ENCODE measurements at places on chromosomes 16 and 17.

DNA sequence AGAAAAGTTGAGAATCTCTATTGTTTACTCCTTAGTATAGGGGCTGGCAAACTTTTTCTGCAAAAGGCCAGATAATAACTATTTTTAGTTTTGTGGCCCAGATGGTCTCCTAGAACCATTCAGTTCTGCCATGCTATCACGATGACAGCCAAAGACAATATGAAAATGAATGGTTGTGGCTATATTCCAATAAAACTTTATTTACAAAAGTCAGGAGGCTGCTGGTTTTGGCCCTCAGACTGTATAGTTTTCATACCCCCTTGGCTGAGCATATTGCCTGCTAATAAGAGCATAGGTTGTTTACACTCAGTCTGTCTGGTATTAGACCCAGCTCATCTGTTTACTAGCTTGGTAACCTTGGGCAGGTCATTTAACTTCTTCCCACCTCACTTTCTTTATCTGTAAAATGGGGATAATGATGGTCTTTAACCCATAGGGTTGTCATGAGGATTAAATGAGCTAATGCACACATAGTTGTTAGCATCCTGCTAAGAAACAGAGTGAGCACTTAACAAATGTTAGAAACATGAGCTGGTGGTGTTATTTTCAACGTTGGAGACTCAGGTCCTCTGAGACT, 156.3 kb downstream of the MSI2 start:
- no peak for DNase-seq

- DNase-seq, result no peak
Observed at GRCh38 chr16:13919330-13919682, 648 bp upstream of the ERCC4 start.

- peak; percentile 91 for DNase-seq
Observed at GRCh38 chr16:20675488-20676267, 21.8 kb downstream of the ACSM1 start.

DNA sequence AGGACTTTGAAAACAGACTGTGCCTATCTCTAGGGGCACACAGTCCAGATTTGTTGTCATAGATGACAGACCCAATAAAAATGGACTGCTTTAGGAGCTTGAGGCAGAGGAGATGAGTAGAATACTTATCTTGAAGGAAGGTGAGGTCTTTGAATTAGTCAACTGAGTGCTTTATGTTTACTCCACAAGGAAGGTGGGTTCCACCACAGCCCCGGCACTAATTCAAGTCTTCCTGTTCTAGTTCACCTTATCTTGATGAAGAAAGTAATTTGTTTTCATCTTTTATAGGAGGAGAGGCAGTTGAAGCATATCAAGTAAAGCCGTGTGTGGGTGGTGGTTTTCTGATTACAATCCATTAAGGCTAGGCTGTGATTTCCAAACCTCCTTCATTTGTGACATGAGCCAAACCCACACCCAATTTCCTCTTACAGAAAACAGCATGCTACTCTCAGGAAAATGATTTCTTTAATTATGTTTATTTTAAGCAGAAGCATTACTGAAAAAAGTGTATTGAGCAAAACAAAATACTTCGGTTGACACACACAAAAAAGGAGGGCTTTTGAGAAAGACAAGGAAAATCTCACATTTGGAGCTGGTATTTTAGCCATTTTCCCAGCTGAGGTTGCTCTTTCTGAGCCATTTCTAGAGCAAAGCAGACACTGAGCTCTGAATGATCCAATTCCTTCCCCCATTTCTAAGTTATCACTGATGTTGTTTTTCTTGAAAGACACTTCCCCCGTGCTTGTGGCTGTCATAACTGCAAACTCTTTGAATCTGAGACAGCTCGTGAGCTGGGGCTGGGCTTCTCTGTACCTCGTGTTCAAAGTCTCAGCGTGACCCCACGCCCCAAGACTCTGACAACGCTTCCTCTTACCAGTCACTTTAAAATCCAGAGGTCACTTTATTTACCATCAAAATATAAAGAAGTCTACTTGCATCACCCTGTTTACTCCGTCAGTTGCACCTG, 35.4 kb downstream of the CDRT15 start:
- peak; percentile 50 for DNase-seq

- no peak for DNase-seq
Observed at GRCh38 chr17:29145289-29146073, 34.7 kb downstream of the MYO18A start.

- DNase-seq, result no peak
Observed at GRCh38 chr17:53571342-53571741, 251.4 kb upstream of the KIF2B start.

GRCh38 chr16:25563700-25564099, 128.1 kb upstream of the HS3ST4 start:
- DNase-seq, result no peak

GRCh38 chr17:19261426-19261825, 24.3 kb downstream of the EPN2 start:
- no peak for DNase-seq

GRCh38 chr16:11128211-11129141, 127.5 kb downstream of the SOCS1 start:
- DNase-seq, result peak; percentile 62

DNA sequence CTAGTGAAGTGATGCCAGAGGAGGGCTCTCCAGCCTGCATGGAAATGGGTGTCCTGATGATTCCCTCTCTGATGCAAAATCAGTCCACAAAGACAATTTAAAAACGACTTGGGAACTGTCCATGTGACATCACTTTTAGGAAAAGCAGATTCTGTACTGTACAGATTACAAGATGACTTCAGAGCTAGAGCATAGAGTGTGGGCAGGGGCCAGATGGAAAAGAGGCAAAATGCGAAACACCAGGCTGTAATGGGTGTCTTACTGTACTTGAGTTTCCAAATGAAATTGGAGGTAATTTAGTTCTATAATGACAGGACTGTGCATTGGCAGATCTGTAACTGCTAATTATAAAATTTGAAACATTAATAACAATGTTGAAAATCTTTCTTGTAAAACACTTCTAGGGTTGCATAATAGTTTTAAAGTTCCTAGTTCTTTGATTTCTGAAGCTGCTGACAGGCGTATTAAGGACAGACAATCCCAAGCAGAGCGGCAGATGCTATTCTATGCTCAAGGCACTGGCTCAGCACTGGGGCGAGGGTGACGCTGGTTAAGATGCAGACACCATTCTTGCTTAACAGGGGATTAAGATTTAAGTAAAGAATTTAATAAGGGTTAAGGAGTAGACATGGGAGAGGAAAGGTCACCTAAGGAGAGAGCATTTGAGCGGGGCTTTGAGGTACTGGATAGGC, 29.6 kb downstream of the OGFOD1 start:
- no peak for DNase-seq

DNA sequence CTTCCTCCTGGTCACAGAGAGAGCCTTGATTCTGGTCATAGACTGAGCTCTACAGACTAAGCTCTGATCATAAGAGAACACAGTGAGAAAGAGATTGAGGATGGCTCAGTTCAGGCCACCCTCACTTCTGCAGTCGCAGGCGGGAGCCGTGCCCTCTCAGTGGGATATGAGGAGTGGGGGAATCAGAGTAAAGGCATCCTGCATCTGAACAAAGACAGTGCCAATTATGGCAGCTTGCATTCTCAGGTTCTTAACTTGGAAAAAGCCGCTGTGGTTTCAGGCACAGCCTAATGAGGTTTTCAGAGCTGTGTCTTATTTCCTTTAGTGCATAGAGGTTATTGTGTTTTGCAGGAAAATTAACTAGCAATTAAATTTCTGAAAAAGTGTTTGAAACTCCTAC, 134.4 kb upstream of the NLRP1 start:
- DNase-seq, result no peak

DNA sequence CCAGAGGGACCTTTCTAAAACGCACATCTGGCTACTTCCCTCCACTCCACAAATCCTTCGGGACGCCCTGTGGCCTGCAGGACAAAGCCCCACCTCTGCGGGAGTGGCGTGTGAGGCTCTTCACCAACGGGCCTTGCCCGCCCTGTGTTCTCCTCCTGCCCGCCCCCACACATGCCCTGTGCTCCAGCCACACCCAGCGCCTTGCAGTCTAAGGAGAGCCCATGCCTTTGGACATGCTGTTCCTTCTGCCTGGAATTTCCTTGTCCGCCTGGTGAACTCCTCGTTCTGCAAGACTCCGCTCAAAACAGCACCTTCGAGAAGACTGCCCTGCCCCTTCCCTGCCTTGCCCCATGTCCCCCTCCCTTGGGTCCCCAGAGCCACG, 7.4 kb downstream of the ELOB start:
- DNase-seq, result no peak

- DNase-seq, result peak; percentile 68
Observed at GRCh38 chr17:77735081-77735565, 223.4 kb upstream of the TNRC6C start.

DNA sequence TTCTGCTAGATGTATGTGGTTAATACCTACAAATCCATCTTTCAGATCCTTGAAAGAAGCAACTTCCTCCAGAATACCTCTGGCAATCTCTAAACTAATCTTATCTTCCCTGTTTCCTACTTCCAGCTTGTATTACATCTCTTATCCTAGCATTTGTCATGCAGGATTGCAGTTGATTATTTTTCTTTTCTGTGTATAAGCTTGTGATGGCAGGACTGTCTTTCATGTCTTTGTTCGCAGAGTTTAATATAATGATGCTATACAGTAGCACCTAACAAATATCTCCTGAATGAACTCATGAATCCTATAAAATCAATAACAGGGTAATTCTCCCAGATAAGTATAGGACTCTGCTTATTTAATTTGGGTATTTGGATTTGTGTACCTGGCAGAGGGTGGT, 12.2 kb upstream of the UBE2G1 start:
- DNase-seq, result no peak

DNA sequence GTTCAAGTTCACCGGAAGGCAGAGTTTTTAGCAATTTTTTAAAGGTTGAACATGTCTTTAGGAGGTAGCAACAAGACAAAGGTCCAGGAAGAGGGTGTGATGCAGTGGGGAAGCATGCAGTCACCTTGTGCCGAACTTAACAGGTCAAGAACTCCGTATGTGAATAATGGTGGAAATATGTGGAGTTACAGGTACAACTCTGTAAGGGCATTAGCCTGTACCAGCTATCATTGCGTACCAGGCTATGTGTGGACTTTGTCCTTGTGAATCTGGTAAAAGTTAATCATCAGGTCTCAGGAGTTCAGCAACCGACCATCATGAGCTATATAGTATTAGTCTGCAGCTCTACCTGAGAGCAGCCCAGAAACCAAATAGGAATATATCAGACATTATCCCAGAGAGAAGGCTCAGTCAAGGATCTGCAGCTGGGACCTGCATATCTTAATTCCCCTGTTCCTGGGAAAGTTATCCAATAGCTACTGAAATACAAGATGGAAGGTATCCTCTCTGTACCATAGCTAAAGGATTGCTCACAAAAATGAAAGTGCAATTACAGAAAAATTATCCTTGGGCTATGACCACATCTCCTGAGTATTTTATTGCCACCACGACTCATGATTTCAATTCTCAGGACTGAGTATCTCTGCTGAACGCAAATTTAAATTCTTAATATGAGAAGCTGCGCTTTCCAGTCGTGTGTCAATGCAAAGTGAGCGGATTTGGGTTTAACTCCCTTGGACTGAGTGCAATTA, 469.3 kb downstream of the CDH13 start:
- no peak for DNase-seq

DNA sequence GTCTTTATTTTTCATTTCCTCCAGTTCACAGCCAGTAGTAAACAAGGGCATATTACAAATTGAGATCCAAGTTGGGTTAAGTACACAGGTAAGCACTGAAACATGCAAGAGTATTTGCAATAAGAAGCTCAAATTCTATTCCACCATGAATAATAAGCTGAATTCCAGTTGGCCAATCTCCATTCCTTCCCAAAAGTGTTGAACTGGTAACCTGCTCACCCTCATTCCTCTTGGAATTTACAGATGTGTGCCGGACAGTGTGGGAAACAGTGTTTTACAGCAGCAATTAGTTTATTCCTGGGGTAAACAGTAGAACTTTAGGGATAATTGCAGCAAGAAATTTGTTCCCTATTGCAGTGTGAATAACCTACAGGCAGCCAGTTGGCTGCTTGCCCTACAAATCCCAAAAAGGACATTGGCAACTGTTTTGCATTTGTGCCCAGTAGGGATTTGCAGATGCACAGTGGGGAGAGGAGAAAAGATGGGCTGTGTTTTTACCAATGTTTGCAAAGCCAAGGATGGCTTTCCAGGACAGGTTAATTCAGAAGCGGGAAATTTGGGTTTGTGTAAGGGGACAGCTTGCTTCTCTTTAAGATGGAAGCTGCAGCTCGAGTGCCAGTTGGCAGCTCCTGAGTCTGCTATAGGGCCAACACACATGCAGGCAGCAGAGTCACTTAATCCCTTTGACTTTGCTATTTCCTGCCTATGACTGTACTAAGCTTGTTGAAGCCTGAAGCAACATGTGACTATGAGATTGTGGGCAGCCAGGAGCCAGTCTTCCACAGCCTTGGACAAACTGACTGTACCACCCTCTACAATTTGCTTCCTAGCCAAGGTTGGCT, 318.9 kb downstream of the MAP2K6 start:
- peak; percentile 37 for DNase-seq

DNA sequence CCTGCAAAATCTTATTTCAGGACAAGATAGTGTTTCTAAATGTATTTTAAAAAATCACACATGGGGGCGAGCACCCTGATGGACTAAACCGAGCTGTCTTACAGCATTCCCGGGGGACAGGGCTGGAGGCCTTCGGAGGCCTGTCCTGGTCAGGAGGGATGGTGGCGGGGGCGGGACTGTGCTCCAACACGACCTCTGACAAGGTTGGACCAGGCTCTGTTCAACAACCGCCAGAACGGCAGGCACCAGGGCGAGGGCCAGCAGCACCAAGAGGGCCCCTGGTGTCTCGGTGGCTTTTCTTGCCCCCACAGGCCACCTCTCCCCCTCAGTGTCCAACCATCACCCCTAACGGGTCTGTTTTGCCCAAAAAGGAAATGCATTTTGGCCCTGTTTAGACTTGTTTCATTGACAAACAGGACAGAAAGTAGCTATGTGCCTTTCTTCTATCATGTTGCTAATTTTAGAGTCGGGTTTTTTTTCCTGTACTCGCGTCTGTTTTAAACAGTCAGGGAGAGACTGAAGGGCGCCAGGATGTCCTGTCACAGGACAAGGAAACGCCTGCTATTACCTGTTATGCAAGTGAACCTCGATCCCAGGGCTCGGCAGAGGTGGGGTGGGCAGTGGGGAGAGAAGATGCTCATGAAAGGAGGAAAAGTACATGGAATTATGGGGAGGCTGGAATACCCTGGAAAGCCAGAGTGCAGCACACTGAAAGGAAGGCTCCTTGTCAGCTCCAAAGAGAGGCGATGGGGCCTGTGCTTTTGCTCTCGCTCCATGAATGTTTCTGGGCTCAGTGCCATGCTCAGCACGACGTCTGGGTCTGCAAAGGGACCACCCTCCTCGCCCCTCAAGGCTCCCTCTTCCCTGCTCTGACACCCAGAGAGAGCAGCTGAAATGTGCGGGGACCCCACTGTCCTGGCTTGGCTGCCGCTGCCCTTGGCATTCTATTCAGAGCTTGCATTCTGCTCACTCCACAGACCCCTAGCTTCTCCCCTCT, 11.9 kb downstream of the TMEM204 start:
- no peak for DNase-seq

All from kidney (tissue), 22 donors.